ENCODE measurements at places on chromosomes 13 and 19.

GRCh38 chr19:34707661-34708060, 26.4 kb upstream of the ZNF181 start:
- H3K27me3 ChIP-seq: no peaks in the 10 kb centered on the region
- H3K27ac ChIP-seq: no peak overlapping the region
- no peak for DNase-seq
- H3K4me3 ChIP-seq: no peak overlapping the region

- no peaks in the 10 kb centered on the region for H3K27me3 ChIP-seq
- H3K4me1 ChIP-seq: no peaks in the 10 kb centered on the region
- no peak overlapping the region for H3K4me3 ChIP-seq
- H3K36me3 ChIP-seq: no peaks in the 10 kb centered on the region
Observed at GRCh38 chr13:111326981-111327642, 6.7 kb downstream of the TEX29 start.

- H3K4me1 ChIP-seq: peaks cover 48% of the 10 kb centered on the region
- no peak overlapping the region for H3K27ac ChIP-seq
- H3K27me3 ChIP-seq: no peaks in the 10 kb centered on the region
- H3K4me3 ChIP-seq: no peak overlapping the region
- DNase-seq: no peak
- peaks cover 10% of the 10 kb centered on the region for H3K36me3 ChIP-seq
Observed at GRCh38 chr19:11560404-11561051, 1.5 kb upstream of the ELOF1 start.

DNA sequence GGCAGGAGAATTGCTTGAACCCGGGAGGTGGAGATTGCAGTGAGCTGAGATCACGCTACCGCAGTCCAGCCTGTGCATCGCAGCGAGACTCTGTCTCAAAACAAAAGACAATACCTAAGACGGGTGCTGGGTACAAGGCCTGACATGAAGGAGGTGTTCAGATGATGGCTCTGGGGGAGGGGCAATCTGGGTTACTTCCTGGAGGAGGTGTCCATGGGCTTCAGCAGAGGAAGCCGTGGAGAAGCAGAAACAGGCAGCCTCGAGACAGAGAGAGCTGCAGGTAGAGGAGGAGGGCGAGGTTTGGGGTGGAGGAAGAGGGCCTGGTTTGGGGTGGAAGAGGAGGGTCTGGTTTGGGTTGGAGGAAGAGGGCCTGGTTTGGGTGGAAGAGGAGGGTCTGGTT, 3.6 kb downstream of the MISP start:
- no peaks in the 10 kb centered on the region for H3K36me3 ChIP-seq
- H3K4me3 ChIP-seq: no peak overlapping the region
- peaks cover 10% of the 10 kb centered on the region for H3K4me1 ChIP-seq
- no peak for DNase-seq
- H3K27ac ChIP-seq: no peak overlapping the region
- H3K27me3 ChIP-seq: no peaks in the 10 kb centered on the region

GRCh38 chr19:50325310-50326100, 3.7 kb downstream of the KCNC3 start:
- H3K27me3 ChIP-seq: peaks cover 11% of the 10 kb centered on the region
- peak overlapping the region; percentile 26 for H3K4me3 ChIP-seq
- DNase-seq: peak; percentile 78
- no peak overlapping the region for H3K27ac ChIP-seq

DNA sequence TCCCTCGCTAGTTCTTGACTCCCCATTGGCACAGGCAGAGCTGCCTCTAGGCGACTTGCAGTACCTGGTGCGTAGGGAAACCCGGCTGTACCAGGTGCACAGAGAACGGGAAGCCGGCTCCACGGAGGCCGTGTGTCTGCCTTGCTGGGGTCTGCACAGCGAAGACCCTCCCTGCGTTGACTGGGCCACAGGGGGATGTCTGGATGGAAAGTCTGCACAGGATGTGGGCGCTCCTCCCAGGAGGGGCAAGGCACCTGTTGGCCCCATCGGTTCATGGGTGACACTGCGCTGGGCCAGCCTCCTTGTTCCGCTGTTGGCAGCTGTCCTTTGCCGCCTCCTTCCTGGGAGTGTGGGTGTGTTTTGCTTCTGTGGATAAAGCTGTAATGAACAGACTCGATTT, 138.3 kb downstream of the TEX29 start:
- no peak overlapping the region for H3K27ac ChIP-seq
- DNase-seq: no peak
- H3K36me3 ChIP-seq: no peaks in the 10 kb centered on the region

DNA sequence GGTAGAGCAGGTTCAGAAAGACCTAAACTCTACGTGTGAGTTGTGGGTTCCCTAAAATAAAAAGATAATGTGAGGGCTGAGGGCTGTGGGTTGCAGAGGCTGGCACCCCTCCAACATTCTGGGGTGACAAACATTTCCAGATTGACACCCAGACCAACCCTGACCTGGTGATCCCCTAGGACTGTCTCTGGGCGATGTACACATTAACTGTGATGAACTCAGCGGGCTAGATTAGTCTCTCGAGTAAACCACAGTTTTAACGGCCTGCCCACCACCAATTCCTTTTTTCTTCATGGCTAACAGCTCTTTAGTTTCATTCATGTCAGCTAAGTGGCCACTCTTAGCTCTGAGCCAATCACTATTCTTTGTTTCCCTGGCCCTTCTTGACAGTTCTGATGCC, 24.8 kb downstream of the SIAH3 start:
- no peaks in the 10 kb centered on the region for H3K4me1 ChIP-seq
- no peaks in the 10 kb centered on the region for H3K36me3 ChIP-seq
- H3K27ac ChIP-seq: no peak overlapping the region
- no peak for DNase-seq

GRCh38 chr19:5345895-5346386, 5.3 kb upstream of the PTPRS start:
- no peaks in the 10 kb centered on the region for H3K36me3 ChIP-seq
- no peak for DNase-seq
- H3K4me1 ChIP-seq: no peaks in the 10 kb centered on the region
- no peaks in the 10 kb centered on the region for H3K27me3 ChIP-seq
- H3K27ac ChIP-seq: no peak overlapping the region
- H3K4me3 ChIP-seq: no peak overlapping the region

- no peak overlapping the region for H3K4me3 ChIP-seq
- no peaks in the 10 kb centered on the region for H3K36me3 ChIP-seq
Observed at GRCh38 chr13:91017669-91018053, 329.8 kb upstream of the MIR17HG start.

DNA sequence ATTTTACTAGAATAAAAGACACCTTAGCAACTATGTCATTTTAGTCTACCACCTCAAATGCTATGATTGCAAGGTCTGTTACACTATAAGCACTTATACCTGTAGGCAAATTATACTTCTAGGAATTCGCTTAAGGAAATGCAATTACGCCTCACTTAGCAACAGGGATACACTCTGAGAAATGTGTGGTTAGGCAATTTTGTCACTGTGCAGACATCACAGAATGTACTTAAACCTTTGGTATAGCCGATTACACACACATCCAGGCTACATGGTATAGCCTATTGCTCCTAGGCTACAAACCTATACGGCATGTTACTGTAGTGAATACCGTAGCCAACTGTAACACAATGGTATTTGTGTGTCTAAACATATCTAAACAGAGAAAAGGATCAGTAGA, 30.0 kb upstream of the ZNF573 start:
- H3K4me1 ChIP-seq: no peaks in the 10 kb centered on the region
- H3K27ac ChIP-seq: no peak overlapping the region
- no peaks in the 10 kb centered on the region for H3K27me3 ChIP-seq
- no peak for DNase-seq
- H3K4me3 ChIP-seq: no peak overlapping the region

DNA sequence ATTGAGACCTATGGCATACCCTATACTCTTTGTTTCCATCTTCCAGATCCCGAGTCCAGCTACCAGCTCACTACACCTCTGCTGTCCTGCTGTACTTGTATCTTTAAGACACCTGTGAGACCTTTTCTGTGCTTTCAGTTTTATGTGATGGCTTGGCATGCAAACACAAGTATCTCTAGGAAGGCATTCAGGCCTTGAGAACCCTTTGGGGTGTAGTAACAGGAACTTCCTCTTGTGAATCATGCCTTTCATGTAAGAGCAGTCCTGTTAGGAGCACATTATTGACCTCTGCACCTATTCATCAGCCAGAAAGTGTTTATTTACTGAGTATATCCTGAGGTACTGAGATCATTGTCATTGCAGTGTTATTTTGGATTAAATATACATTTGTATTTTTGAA, 87.0 kb upstream of the HTR2A start:
- no peaks in the 10 kb centered on the region for H3K4me1 ChIP-seq
- DNase-seq: no peak
- no peaks in the 10 kb centered on the region for H3K27me3 ChIP-seq
- no peak overlapping the region for H3K27ac ChIP-seq

GRCh38 chr13:79194272-79194671, 211.8 kb downstream of the RBM26 start:
- no peak overlapping the region for H3K27ac ChIP-seq
- H3K4me1 ChIP-seq: no peaks in the 10 kb centered on the region
- no peaks in the 10 kb centered on the region for H3K27me3 ChIP-seq
- DNase-seq: no peak

GRCh38 chr13:20181188-20181587, 11.6 kb downstream of the GJB2 start:
- no peak overlapping the region for H3K4me3 ChIP-seq
- peaks cover 63% of the 10 kb centered on the region for H3K27me3 ChIP-seq
- no peaks in the 10 kb centered on the region for H3K36me3 ChIP-seq
- no peak for DNase-seq
- no peak overlapping the region for H3K27ac ChIP-seq

- H3K4me1 ChIP-seq: peaks cover 5% of the 10 kb centered on the region
- H3K27me3 ChIP-seq: no peaks in the 10 kb centered on the region
- no peak overlapping the region for H3K27ac ChIP-seq
- no peak for DNase-seq
- H3K36me3 ChIP-seq: no peaks in the 10 kb centered on the region
Observed at GRCh38 chr13:108944760-108945159, 315.3 kb downstream of the MYO16 start.

- no peaks in the 10 kb centered on the region for H3K36me3 ChIP-seq
- peaks cover 83% of the 10 kb centered on the region for H3K4me1 ChIP-seq
- peak overlapping the region; percentile 44 for H3K27ac ChIP-seq
- no peak for DNase-seq
- H3K27me3 ChIP-seq: peaks cover 64% of the 10 kb centered on the region
- no peak overlapping the region for H3K4me3 ChIP-seq
Observed at GRCh38 chr19:13010038-13010991, 15.0 kb downstream of the NFIX start.

DNA sequence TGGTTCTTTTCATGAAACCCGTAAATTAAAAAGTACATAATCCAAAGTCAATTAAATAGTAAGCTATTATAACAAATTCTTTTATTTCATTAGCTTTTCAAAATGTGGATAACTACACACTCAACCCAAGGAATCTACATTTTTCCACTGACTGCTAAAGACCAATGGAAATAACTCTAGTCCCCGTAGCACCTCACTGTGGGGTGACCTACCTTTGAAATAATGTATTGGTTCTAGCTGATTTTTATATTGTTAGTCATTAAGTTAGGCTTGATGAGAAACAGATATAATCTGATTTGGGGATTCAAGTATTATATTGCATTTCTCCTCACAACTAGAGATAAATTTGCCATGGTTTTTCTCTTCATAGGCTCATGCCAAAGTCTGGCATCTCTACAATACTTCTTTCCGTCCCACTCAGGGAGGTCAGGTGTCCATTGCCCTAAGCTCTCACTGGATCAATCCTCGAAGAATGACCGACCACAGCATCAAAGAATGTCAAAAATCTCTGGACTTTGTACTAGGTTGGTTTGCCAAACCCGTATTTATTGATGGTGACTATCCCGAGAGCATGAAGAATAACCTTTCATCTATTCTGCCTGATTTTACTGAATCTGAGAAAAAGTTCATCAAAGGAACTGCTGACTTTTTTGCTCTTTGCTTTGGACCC, 37.3 kb downstream of the KL start:
- H3K27ac ChIP-seq: no peak overlapping the region
- H3K27me3 ChIP-seq: no peaks in the 10 kb centered on the region
- H3K4me3 ChIP-seq: no peak overlapping the region

DNA sequence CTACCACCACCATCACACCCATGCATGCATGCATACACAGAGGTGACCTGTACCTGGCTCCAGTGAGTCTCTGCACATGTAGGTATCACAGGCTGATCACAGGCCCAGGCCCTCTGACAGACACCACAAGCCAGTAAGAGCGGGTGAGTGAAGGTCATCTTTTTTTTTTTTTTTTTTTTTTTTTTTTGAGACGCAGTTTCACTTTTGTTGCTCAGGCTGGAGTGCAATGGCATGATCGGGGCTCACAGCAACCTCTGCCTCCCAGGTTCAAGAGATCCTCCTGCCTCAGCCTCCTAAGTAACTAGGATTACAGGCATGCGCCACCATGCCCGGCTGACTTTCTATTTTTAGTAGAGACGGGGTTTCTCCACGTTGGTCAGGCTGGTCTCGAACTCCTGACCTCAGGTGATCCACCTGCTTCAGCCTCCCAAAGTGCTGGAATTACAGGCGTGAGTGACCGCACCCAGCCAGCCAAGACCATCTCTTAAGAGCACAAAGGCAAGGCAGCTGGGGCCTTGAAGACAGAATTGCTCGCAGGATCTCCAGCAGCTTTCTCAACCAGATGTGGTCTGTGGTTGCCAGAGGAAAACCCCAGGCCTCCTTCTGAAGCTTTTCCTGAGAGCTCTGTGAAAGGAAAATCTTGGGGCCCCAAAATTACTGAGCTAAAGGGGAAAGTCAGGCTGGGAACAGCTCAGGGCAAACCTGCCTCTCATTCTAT, 3.2 kb upstream of the NKG7 start:
- H3K36me3 ChIP-seq: no peaks in the 10 kb centered on the region
- DNase-seq: no peak
- no peak overlapping the region for H3K27ac ChIP-seq
- H3K4me1 ChIP-seq: peaks cover 45% of the 10 kb centered on the region

GRCh38 chr19:53333066-53333462, 485 bp upstream of the ZNF845 start:
- no peaks in the 10 kb centered on the region for H3K4me1 ChIP-seq
- H3K27me3 ChIP-seq: no peaks in the 10 kb centered on the region
- H3K4me3 ChIP-seq: peak overlapping the region; percentile 67
- peak; percentile 48 for DNase-seq
- H3K27ac ChIP-seq: peak overlapping the region; percentile 69

DNA sequence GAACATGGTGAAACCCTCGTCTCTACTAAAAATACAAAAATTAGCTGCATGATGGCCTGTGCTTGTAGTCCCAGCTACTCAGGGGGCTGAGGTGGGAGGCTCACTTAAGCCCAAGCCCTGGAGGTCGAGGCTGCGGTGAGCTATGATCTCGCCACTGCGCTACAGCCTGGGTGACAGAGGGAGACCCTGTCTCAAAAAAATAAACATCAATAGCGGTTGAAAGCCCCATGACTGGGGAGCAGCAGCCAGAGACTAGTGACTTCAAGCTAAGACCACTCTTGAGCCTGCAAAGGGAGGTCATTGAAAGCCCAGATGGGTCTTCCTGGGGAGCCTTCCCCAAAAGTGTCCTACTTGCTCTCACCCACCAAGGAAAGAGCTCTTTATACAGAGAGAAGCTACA, 11.9 kb upstream of the ZNF709 start:
- no peaks in the 10 kb centered on the region for H3K36me3 ChIP-seq
- no peaks in the 10 kb centered on the region for H3K27me3 ChIP-seq
- H3K27ac ChIP-seq: no peak overlapping the region
- no peaks in the 10 kb centered on the region for H3K4me1 ChIP-seq
- H3K4me3 ChIP-seq: no peak overlapping the region
- DNase-seq: no peak
